ENCODE measurements at places on chromosomes 13 and 19. TPM values are rescaled to one million over a fixed set of nuclear protein-coding genes. Genes with fewer than 3 reads are reported as not detected.

DNA sequence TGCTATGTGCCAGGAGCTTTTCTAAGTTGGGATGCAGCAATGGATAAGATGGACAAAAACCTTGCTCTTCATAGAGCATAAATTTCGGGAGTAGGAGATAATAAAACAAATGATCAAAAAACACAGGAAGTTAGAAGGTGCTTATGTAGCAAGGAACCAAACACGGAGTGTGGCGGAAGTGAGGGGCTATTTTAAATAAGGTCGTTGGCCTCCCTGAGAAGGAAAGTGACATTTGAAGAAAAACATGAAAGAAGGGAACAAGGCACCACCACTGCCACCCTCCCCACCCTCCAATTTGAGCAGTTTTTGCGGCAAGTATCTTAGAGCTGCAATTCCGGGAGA is 3.2 kb upstream of the GSX1 start:
- DNase-seq: no peak

GRCh38 chr13:75368167-75368566 is 113.8 kb downstream of the TBC1D4 start:
- no peak for DNase-seq

Gene RNF225
- 1.3 TPM for total RNA-seq

GRCh38 chr19:28028881-28029444 is 1184.0 kb downstream of the UQCRFS1 start:
- DNase-seq: no peak

GRCh38 chr13:26498656-26499601 is 58.6 kb upstream of the WASF3 start:
- DNase-seq: no peak

Gene ZNF91
- total RNA-seq: 165 TPM

GRCh38 chr13:32903720-32904119 is 112.5 kb upstream of the KL start:
- no peak for DNase-seq

- DNase-seq: no peak
These were observed 367.4 kb downstream of the SPRY2 start for GRCh38 chr13:79973533-79973963.

Gene PTH2
- not detected for total RNA-seq

- DNase-seq: no peak
These were observed 987.0 kb downstream of the DIAPH3 start for GRCh38 chr13:59176775-59177174.

- DNase-seq: no peak
These were observed 40.3 kb downstream of the ERICH6B start for GRCh38 chr13:45575146-45575829.

Gene FAM83E
- total RNA-seq: 3.7 TPM

Gene ZNF850
- total RNA-seq: 11.1 TPM

DNA sequence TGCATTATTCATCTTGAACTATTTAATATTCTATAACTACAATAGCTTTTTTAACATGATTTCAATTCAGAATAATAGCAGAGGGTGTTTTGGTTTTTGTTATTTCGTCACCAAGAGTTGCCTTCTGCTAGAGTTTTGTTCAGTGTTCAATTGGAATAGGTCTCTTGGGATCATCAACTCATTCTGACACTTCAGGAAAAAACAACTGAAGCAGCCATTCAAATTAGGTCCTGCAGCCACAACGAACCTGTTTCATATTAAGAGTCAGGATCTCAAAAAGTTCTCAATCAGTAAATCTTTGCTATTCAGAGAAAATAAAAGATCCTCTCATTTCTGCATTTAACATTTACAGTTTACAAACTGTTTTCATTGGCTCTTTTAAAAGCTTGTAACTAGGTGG is 2.4 kb upstream of the CHAMP1 start:
- no peak for DNase-seq

- DNase-seq: no peak
These were observed 19.8 kb upstream of the CEACAM4 start for GRCh38 chr19:41646589-41647204.

DNA sequence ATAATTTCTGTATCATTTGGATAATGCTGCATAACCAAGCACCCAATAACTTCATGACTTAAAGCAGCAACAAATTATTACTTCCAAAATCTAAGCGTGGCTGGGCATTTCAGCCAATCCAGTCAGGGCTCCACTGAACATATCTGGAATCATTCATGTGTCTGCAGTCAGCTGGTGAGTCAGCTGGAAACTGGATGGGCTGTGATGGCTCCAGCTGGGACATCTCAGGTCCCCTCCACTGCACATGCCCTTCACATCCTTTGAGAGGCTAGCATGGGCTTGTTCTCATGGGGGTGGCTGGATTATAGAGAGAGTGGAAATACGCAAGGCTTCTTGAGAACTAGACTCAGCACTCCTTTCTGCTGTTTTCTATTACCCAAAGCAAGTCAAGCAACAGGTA is 961.9 kb downstream of the DIAPH3 start:
- DNase-seq: no peak

Gene ZNF626
- total RNA-seq: 30.3 TPM

DNA sequence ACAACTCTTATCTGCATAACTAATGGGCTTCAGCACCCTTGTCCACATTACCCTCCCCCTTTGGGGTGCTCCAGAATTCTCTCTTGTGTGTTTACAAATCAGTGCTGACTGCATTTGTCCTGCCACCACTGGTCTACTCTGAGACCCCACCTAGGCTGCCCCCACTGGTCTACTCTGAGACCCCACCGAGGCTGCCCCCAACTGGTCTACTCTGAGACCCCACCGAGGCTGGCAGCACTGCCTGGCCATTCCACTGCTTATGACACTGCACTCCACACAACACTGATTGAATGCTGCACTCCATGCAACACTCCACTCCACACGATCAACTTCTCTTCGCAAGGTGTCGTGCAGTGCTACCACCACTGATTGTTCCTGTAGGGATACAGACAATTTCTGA is 1459.2 kb upstream of the SLC10A2 start:
- no peak for DNase-seq

Gene SLC25A41
- 1.6 TPM for total RNA-seq

GRCh38 chr13:114073881-114074612 is 58.4 kb downstream of the RASA3 start:
- no peak for DNase-seq

DNA sequence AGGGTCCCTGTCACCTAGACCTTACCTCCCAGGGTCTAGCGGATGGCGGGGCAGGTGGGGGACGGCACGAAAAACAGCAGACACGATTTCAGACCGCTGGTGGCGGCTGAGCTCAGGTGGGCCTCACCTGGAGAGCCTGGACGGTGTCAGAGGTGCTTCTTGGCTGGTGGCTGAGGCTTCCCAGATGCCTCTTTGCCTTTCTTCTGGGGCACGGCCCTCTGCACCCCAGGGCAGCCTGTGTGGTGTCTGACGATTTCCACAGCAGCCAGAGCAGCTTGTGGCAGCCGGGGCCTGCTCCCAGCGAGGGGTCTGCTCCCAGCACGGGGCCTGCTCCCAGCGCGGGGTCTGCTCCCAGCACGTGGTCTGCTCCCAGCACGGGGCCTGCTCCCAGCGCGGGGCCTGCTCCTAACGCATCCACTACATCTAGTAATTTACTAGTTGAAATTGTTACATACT is 66.7 kb downstream of the ATP11A start:
- no peak for DNase-seq

Gene ZNF791
- total RNA-seq: 27.0 TPM

Gene IL17D
- total RNA-seq: 6.2 TPM

Gene CRYL1
- total RNA-seq: 29.7 TPM

DNA sequence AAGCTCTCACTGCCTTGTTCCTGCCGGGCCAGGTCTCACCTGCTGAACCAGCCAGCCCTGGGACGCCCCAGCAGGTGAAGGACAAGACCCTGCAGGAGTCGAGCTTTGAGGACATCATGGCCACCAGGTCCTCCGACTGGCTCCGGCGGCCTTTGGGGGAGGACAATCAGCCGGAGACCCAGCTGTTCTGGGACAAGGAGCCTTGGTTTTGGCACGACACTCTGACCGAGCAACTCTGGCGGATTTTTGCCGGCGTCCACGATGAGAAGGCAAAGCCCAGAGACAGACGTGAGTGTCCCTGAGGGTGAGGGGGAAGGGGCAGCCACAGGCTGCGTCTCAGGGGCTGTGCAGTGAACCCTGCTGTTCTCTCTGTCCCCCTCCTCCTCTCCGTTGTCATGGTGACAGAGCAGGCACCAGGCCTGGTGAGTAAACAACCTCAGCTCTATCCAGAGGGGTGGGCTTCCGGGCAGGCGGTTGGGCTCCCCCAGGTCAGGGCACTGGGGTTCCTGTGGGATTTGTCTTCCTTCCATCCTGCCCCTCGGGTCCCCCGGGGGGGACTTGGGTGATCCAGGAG is 9.7 kb downstream of the TLE6 start:
- DNase-seq: no peak

- DNase-seq: no peak
These were observed 61.2 kb downstream of the RAB20 start for GRCh38 chr13:110500341-110500740.
